ENCODE measurements at places on chromosomes 6 and 20.
A peak's percentile ranks its signal among the peaks of the same experiment; 100 is the strongest.

- no peak for DNase-seq
These were observed 12.4 kb downstream of the COL19A1 start for GRCh38 chr6:69878795-69879194.

DNA sequence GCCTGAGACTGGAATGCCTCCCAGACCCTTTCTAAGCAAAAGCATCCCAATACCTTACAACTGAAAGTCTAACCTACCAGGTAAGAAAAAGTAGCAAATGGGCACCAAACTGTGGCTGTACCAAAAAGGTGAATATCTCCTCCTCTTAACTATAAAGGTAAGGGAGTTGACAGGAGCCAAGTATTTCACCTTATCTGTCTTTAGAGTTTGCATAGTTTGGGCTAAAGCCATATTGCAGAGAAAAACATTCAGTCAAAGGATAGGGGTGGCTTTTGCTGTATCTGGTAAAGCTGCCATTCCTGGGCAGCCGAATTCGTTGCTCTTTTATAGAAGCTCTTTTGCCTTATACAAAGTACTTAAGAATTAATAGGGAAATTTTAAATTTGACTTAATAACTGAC lies 38.1 kb downstream of the PHF3 start:
- no peak for DNase-seq

DNA sequence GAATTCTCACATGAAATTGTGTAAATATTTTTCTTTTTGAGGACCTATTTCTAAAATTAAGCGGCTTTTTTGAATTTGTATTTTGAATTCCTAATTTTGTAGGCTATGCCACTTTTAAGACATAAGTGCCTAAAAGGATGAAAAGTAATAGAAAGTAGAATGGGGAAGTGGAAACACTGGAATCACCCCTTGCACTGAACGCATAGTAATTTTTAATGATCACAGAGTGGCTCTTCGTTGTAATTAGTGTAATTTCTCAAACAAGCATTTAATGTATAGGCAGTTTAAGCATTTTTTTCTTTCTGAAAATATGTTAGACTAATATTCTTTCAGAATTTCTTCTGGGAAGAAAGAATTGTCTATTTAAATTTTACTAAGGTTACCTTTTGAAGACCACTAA lies 73.2 kb downstream of the ARID1B start:
- no peak for DNase-seq

DNA sequence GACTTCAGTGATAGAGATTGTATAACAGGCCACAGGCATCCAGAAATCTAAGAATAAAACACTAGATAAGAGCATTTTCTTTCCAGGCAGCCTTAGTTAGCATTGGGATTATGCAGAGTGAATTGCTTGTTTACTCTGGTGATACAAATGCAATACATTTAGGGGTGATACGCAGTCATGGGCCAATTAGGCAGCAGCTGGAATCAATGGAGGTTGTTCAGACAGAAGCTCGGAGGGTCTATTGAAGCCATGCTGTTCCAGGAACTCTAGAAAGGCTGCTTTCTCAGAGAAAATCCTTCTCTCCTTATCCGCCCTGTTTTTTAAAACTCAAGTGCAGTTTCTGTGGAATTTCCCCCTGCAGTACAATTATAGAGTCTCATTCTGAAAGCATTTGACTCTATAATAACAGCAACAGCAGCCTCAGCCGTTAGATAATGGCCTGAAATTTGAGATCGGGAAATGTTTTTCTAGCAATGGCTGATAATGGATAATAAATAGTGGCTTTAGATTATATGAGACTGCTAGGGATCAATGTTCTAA lies 364.3 kb upstream of the HS3ST5 start:
- DNase-seq, result no peak

DNA sequence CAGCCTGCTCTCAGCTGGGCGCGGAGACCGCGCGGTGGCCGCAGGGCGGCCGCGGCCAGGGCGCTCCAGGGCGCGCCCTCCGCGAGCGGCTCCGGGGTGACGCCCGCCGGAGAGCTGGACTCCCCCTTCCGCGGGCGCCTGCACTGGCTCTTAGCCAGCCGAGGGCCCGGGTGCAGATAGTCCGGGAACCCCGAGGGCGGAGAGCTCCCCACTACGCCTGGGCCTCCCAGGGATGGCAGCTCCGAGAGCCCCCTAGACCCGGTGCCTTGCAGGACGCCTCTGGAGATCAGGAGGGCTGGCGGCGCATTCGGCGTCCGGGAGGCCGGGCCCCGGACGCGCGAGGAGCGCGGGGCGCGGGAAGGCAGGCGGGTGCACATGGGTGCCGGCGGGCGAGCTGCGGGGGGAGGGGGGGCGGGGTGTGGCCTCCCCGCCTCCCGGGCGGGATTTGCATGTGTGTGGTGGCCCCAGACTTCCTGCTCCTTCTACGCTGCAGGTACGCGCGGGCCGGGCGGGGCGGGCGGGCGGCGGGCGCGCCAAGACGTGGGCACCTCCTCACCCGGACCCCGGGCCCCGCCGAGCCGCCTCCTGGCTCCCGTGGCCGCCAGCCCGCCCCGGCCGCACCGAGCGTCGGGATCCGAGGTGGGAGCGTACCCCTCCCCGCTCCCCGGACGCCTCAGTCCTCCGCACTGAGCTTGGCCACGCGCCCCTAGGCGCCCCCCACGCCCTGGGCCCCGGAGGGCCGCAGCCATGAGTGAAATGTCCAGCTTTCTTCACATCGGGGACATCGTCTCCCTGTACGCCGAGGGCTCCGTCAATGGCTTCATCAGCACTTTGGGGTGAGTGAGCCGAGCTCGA lies at the start of gene ITPR3:
Gene ITPR3, plus strand, starts transcription at position 467 of the 855 bp plus-strand sequence. Its CDS starts 281 bp downstream, at position 748.
- DNase-seq, result peak; percentile 80

GRCh38 chr20:49516916-49517804 lies 34.7 kb upstream of the KCNB1 start:
- no peak for DNase-seq

DNA sequence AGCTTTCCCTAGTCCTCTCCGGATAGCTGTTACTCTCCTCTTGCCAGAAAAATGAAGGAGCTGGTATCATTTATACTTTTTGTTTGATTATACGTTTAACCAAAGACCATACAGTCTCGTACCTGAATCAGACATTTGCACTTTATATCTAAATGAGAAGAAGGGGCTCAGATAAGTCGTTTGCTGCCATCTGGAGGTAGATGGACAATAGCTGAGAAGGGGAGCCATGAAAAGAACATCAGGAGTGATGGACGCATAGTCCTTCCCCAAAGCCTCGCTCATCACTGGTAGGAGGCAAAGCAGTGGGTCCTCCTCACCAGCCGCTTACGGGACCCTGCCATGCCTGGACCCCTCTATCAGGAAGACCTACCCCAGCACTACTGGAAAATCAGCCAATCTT lies 45.4 kb downstream of the RPF2 start:
- no peak for DNase-seq

GRCh38 chr6:70309243-70309642 lies 6.4 kb upstream of the COL9A1 start:
- DNase-seq, result no peak

DNA sequence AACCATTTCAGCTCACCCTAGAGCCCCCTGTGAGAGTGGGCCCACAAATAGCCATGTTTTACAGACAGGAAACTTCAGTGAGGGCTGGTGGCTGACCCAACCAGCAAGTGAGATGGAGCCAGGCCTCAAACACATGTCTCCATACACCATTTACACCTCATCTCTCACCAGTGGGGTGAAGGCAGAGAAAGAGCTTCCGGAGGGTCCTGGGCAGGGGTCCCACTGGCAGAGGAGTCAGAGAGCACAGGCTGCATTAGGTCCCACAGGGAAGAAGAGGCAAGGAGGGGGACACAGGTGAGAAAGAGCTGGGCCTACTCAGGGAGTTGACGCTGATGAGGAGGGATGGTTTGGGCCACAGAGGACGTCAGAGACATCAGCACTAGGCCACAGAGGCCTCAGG lies 172.6 kb downstream of the VEGFA start:
- no peak for DNase-seq

DNA sequence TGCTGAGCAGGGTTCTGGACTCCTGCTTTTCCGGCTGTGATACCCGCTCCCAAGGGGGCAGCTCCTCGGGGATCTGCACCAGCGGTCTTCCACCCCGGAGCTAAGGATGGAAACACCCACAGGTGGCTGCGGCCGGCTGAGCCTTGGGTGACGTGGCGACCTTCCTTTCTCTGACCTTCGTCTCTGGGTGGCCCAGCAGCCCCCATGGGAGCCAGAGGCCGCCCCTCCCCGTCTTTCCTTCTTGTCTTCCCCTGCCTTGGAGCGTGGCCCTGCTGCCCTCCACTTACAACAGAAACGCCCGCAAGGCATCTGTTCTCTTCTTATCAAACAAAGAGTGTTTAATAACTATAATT lies 405.7 kb downstream of the TAF4 start:
- DNase-seq, result no peak

DNA sequence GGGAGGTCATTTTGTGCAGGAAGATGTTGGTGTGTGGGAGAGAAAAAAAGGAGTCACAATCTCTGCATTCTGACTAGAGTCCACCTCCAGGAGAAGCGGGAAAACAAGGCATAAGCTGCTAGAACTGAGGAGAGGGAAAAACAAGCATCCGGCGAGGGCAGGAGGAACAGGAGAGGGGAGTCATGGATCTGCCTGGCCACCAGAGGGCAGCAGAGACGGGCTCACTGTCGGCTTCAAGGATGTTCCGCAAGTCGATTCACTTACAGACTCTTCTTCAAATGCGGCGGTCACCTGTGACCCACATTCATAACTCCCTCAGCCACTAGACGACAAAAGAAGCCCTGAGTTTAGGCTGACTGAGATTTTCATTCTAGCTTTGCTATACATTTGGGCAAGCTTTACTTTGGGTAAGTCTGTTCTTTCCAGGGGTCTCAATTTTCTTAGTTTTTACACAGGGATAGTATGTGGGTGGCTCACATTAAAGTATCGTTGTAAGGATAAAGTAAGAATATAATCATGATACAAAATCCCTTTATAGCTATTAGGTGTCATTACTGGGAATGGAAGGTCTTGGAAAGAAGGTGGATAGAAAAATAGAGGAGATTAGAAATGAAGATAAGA lies 6.6 kb upstream of the BTNL2 start:
- peak; percentile 82 for DNase-seq

DNA sequence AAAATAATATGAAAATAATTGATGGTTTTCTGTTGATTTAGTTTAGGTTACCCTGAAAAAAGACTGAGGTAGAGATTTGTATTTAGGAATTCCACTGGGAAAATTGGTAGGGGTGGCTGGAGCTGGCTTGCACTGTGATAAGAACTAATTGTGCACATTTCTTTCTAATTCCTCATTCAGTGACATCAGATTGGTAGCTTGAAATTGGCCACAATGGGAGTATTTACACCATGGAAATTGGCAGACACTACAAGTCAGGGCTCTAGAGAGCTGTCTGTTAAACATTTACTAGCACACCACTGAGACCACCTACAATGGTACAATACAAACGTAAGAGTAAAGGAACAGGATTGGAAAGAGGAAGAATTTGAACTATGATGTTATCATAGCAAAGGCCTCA lies 52.0 kb upstream of the ISM1 start:
- DNase-seq, result no peak

DNA sequence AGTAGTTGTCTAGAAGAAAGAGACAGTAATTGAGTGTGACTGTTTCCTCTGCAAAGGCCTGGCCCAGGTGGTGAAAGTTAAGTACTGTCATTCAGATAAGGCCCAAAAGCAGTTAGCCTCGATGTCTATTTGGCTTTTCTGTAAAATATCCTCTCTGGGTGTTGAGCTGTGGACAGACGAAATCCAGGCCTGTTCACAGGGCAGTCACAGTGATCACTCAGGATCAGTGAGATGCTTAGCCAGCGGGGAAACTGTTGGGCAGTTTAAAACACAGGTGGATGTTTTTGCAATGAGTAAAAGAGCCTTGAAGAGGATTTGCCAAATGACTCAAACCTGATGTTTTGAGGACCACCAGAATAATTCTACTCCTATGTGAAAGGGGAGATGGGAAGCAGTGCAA lies 22.0 kb upstream of the PRDM1 start:
- no peak for DNase-seq
